MV-4-11 (cell line): ENCODE measurements at places on chromosomes 13 and 19.
A peak's percentile ranks its signal among the peaks of the same experiment; 100 is the strongest.

DNA sequence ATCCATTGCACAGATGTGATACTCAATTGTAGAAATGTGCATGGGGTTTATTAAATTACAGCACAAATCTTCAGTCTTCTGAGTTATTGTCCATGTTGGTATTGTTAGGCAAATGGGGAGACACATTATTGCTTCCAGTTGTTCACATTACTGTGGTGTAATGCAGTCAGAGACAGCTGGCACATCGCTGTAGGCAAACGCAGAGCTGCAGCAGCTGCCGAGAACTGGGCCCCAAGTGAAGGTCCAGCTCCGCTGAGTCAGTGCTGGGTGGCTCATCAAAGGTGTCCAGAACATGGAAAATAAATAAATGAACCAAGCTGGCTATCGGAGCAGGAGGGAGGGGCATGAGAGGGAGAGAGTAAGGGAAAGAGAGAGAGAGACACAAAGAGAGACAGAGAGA is 299.1 kb upstream of the OBI1 start:
- DNase-seq = no peak

DNA sequence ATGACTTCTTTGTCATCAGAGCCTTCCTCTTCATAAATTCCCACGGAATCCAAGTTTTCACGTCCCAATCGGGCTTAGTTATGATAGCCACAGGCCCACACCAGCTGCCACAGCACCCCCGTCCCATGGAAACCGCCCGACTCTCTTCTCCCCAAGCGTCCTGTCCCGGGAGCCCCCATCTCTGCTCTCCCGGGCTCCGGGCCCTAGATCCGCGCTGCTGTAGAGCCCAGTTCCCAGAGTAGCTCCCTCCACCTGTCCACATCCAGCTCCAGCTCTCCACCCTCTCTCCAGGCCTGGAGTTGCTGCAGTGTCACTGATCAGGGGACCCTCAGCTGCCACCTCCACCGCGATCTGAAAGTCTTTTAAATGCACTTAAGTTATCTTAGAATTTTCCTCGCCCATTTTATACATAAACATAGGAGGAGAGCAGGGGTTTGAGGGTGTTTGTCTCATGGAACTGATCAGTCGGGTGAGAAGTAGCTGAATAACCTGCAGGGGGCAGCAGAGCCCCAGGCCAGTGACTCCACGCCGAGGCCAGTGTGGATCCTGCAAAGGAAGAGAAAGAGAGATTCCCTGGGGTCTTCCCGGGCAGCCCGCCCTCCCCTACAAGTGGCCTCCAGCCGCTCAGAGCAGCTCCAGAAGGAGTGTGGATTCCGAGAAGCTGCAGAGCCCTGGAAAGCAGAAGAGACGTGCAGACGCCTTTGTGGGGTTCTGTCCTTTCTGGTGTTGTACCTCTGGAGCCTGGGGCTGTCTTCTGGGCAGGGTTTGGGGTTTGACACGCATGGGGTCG is 1.1 kb upstream of the ZNF763 start:
- no peak for DNase-seq

DNA sequence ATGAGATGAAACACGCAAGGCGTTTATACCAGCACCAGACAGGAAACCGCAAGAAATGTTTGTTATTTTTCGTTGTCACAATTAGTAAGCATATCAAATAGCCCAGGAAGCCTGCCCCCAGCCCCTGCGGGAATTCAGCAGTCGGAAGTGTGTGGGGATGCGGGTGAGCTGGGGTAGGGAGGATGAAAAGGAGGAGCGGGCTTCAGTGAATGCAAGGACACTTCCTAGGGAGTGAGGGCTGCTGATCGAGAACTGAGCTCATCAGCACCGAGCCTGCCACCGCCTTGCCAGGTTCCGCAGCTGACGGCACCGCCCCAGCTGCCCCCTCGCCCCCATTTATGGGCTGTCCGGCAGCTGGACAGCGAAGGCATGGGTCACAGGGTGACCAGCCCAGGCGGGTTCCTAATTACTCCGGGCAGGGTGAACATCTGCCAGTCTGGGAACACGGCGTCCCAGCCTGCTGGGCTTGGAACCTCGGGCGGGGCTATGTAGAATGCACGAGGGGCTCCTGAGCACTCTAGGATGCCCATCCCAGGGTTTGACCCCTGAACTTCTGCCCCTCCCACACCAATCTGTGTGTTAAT is 1.6 kb upstream of the BEST2 start:
- DNase-seq = no peak

- DNase-seq = no peak
Measured at GRCh38 chr13:67143544-67144115, 86.5 kb downstream of the PCDH9 start.

DNA sequence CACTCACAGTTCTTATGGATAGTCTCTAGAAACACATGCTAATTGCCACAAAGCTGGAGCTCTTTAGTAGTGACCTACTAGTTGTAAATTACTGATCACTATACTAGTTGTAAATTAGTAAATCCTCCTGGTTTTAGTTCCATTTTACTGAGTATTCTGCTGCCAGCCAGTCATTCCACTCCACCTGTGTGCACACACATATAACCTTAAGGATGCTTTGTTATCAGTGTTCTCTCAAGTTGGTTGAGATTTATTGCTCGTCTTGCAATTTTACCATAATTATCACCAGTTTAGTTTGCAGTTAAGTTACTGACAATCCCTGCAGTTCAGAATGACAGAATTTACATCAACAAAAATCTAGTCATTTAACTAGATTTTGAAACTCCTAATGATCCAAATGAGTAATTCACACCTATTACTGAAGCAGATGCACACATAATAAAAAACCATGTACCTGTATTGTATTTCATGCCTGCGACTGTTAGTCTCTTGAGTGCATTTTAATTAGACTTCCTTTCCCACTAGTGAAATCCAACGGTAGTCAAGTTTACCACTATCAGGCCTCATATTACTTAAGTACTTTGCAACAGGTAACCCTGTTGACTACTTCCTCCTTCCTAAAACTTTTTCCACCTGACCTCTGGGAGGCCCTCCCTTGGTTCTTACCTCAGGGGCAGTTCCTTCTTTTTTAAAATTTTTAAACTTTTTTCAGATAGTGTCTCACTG is 7.6 kb downstream of the TPT1 start:
- no peak for DNase-seq

DNA sequence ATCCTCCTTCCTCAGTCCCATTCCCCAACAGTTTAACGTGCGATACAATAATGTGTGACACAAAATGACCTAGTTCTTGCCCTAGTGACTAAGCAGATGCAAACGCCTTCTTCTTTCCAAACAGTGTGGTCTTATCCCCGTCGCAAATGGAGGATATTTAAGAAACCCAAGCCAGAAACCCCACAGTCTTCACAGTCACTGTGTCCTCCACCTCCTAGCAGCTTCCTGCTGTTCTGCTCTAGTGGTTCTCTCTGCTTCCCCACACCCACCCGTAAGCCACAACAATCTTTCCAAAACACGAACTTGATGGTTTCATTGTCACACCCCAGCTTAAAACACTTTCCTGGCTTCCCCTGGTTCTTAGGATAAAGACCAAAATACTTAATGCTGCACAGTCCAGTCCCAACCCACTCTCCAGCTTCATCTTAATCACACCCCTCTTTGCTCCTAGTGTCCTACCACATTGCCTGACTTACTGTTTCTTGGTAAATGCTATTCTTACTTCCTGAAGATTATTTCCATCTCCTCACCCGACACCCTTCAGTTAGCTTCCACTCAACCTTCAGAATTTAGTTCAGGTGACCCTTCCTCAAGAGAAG is 32.3 kb downstream of the ITM2B start:
- peak; percentile 85 for DNase-seq

GRCh38 chr13:74771964-74772363 is 637.8 kb upstream of the KLF12 start:
- DNase-seq = no peak

GRCh38 chr19:3618144-3618810 is 8.3 kb downstream of the CACTIN start:
- no peak for DNase-seq

GRCh38 chr13:20195801-20196200 is 3.1 kb upstream of the GJB2 start:
- no peak for DNase-seq

DNA sequence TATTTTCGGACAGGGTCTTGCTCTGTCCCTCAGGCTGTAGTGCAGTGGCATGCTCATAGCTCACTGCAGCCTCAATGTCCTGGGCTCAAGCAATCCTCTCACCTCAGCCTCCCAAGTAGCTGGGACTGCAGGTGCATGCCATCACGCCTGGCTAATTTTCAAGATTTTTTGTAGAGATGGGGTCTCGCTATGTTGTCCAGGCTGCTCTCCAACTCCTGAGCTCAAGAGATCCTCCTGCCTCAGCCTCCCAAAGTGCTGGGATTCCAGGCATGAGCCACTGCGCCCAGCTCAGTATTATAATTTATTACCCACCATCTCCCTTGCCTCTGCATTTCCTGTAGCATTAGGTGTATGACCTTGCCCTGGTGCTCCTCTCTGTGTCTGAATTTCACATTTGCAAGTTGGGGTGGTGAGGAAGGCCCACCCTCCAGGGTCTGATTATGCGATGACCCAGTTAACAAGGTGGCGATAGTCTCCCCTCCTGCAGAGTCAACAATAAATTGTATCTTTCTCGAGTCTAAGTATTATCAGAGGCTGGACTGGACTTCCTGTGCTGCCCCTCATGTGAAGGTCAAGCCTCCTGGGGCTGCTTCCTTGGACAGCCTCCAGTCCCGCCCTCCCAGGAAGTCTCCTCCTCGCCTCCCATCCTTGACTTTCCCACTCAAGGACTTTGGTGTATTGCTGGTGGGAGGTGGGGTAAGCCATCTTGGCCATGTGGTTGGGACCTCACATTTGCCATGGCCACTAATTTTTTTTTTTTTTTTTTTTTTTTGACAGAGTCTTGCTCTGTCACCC is 1.5 kb upstream of the TUBB4A start:
- DNase-seq = no peak

DNA sequence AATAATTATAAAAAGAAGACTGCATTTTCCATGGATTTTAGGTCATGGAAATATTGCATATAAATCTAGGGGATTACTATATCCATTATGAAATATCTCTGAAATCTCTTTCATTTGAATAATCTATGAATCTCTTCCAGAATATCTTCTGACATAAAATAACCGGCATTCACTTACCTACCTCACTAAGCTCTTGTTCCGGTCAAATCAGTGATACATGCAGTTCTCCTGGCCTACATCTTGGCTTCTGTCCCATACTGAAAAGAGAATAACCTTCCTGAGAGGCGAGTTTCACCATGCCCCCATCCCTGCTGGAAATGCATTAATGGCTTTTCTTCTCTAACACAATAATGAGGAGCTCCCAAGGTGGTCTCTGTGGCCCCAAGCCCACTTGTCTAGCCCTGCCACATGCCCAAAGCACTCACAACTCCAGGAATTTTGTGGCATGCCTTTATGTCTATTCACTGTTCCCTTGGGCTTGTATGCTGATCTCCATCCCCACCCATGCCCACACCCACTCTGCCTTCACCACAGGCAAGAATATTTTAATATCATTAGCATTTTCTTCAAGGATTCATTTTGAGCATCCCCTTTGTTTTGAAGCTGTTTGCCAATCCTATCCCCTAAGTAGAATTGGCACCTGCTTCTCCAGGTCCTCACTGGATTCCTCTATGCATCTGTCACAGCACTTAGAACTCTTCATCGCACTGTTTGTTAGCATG is 401.6 kb downstream of the COG6 start:
- DNase-seq = no peak

DNA sequence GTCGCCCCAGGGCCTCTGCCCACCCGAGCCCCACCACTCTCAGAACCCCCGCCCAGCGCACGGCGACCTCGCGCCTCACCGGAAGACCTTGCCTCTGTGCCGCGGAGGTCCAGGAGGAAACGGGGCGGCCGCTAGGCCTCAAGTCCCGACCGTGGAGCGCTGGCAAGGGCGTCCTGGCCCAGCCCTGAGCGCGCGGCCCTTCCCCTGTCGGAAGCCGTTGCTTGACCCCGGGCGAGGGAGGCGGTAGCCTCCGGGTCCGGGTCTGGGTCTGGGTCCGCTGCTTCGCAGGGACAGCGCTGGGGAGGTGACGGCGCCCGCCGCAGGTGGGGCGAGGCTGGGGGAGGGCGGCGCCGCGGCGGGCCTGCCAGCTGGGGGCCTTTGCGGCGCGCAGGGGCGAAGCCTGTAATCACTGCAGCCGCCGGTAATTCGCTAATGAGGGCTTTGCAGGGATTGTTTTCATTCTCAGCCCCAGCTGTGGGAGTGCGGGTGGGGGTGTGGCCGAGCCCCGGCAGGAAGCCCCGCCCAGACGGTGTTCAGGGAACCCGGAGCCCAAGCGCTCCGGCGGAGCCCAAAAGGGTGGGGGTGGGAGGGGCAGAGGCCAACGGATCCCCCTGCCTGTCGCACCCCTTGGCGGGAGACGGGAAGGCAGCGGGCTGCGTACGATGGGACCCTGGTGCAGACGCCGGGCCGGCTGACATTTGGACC is 8.6 kb downstream of the C19orf25 start:
- no peak for DNase-seq

DNA sequence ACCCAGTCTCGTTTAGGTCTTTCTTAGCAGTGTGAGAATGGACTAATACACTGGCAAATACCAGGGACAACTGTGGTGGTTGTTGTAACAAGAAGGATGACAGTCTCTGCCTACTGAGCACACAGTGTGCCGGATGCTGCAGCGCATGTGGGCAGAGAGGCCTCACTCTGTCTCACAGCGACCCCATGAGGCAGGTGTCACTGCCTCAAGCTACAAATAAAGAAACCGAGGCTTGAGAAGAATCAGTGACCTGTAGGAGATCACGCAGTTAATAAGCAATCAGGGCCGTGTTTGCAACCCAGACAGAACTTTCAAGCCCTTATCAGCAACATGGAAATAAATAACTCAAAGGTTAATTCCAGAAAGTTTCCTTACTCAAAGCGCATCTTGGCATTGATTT is 40.5 kb upstream of the GAS6 start:
- DNase-seq = no peak
